Activated naive CD4-positive, alpha-beta T cell treated with anti-CD3 and anti-CD28 coated beads, Interleukin-2, amount 50 U/mL, for 72 hours (primary cell): ENCODE measurements at places on chromosomes 5 and 9.

DNA sequence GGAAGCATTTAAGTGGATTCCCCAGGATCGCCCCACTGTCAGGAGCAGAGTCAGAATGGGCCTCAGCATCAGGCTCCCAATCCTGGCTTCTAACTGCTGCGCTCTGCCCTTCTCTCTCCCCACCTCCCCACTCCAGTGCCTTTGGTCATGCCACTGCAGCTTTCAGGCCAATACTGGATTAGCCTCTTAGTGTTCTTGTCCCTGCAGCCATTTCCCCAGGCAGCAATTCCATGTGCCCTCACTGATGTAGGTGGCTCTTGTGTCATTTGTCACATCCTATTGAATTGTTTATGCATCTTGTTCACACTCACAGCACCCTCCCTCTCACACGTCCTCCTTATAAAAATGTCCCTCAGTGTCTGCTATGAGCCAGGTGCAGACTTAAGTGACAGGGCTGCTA, 544.2 kb upstream of the DAP start:
- DNase-seq: no peak

DNA sequence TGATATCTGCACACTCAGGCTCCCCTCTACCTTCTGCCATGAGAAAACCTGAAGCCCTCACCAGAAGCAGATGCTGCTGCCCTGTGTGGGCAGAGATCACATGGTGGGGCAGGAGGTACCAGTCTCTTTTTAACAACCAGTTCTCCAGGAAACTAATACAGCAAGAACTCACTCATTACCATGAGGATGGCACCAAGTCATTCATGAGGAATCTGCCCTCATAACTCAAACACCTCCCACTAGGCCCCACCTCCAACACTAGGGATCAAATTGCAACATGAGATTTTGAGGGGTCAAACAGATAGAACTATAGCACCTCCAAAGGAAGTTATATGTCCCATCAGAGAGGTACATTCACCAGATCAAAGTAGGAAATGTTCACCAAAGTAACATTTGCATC, 136.3 kb upstream of the SHB start:
- no peak for DNase-seq

DNA sequence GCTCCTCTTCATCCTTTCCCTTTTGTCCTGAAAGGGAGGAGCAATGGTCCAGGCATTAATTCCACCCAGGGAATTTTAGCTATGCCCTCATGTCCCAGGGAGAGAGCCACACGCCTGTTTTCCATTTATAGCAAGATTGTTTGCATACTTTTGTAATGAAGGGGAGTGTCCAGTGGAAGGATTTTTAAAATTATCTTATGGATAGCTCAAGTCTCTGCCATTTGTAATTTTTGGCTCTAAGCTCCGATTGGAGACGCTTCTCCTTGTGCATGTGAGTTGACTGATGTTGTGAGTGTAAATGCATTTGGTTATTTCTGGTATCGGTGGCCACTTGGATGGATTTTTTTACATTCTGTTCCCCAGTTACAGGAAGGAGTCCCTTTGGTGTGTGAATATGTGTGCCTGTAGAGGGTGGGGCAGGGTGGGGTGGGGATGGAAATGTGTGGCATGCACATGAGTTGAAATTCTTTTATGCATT, 7.2 kb upstream of the RPL26L1 start:
- DNase-seq: no peak

GRCh38 chr5:136028782-136029742, at the start of gene TGFBI:
TSS of gene TGFBI (plus strand) at chr5:136028988. CDS start at chr5:136029056, 68 bp downstream.
- DNase-seq: no peak

DNA sequence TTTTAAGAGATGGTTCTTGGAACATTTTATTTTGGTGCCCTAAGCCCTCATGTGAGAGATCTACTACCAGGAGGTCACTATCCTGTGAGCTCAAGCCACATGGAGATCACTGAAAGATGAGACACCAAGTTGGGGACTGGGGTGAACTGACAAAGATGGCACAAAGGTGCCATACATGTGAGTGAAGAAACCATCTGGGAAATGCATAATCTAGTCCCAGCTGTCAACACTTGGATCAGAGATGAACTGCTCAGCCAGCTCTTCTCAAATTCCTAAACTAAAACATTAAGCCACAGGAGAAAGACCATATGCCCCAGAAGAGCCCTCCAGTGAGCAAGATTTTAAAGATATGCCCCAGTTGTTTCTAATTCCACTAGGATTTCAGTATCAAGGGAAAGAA, 22.2 kb upstream of the MYOT start:
- no peak for DNase-seq

GRCh38 chr5:38994324-38994927, 79.8 kb downstream of the RICTOR start:
- DNase-seq: no peak

- no peak for DNase-seq
These were observed 548.5 kb upstream of the GRAMD2B start for GRCh38 chr5:125874717-125875116.

GRCh38 chr5:1815881-1816292, 14.7 kb downstream of the NDUFS6 start:
- DNase-seq: no peak

DNA sequence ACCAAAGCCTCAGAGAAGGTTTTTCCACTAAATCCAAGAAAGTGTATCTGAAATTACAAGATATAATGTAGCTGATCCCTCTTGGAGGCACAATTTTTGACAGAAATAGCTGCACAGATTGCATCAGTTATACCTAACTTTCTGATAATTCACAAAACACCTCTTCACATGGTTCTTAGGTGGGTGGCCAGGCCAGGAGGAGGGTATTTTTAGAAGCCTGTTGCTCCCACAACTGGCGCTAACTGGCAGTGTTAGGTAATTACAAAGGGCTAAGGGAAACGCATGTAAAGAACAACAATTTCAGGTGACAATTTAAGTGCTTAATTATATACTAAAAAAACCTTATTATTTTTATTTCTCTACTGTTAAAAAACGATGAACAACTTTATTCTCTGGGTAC, 247.9 kb downstream of the BNC2 start:
- DNase-seq: no peak

- no peak for DNase-seq
These were observed 25.8 kb downstream of the WNT8A start for GRCh38 chr5:138109463-138110265.

GRCh38 chr9:107212613-107213012, 70.5 kb upstream of the RAD23B start:
- DNase-seq: no peak

DNA sequence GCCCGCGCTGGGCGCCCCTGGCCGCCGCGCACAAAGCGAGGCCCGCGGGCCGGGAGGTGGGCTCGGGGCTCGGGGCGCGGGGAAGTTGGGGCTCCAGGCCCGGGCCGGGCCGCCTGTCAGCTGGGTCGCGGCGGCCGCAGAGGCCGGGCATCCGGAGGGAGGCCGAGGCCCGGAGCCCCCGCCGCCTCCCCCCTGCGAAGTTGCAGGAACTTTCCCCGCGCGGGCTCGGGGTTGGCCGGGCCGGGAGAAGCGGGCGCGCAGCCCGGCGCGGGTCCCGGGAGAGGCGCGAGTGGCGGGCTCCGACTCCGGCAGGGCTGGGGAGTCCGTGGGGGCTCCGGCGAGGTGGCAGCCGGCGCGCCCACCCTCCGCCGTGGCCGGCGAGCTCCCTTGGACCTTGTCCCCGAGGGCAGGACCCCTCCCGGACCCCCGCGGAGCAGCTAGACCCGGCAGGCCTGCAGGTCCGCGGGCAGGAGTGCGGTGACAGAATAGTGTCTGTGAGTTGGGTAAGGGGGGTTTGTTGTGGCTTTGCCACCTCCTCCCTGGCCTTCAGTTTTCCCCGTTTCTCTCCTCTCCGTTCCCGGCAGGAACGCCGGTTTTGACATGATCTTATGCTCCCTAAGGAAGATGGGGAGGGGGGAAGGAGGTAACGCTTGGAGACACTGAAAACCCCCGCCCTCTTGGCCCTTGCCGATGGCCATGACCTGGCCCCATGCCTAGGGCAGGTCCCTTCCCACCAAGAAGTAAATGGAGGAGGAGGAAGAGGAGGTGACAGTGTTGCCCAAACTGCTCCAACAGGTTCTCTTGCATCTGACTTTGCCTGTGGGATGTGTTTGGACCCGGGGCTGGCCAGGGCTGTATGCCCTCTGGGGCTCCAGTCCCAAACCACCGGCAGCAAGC, 942 bp downstream of the PHF2 start:
- DNase-seq: no peak

- DNase-seq: no peak
These were observed 73.0 kb downstream of the RASEF start for GRCh38 chr9:82989929-82990328.

DNA sequence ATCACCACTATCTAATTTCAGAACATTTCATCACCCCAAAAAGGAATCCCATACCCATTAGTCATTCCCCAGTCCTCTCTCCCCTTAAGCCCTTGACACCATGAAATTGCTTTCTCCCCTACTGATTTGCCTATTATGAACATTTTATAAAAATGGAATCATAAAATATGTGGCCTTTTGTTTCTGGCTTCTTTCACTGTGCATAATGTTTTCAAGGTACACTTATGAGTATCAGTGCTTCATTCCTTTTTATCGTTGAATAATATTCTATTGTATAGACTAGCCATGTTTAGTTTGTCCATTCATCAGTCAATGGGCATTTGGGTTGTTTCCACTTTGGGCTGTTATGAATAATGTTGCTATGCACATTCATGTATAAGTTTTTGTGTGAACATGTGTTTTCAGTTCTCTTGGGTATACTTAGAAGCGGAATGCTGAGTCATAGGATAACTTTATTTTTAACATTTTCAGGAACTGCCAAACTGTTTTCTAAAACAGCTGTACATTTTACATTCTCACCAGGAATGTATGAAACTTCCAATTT, 40.4 kb upstream of the FGF1 start:
- no peak for DNase-seq
